ENCODE measurements at places on chromosomes 16 and 17. TPM values are rescaled to one million over a fixed set of nuclear protein-coding genes. Genes with fewer than 3 reads are reported as not detected.

Gene HOXB5
- 2.0 TPM for total RNA-seq

Gene CCL3
- not detected for total RNA-seq

Gene SLC13A2
- total RNA-seq = not detected

DNA sequence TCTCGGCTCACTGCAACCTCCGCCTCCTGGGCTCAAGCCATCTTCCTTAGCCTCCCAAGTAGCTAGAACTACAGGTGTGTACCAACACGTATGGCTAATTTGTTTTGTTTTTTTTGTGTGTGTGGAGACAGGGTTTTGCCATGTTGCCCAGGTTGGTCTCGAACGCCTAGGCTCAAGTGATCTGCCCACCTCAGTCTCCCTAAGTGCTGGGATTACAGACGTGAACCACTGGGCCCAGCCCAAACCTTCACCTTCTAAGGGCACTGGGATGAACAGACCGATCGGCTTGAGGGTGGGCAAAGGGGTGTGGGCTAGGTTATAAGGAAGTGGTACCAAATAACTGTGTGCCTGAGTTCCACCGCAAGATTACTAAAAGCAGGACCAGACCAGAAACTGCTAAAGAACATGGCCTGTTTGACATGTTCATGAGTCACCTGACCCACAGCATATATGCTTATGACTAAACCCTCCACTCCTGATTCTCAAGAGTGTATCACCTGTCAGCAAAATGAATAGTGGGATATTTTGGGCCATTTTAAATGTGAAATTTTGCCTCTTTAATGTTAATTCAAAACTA is 8.1 kb downstream of the TMEM97 start:
- DNase-seq = no peak

GRCh38 chr16:23491490-23492391 is 18.6 kb downstream of the GGA2 start:
- peak; percentile 74 for DNase-seq

Gene AIPL1
- not detected for total RNA-seq

GRCh38 chr17:57550016-57550415 is 195.1 kb downstream of the CCDC182 start:
- DNase-seq = no peak

DNA sequence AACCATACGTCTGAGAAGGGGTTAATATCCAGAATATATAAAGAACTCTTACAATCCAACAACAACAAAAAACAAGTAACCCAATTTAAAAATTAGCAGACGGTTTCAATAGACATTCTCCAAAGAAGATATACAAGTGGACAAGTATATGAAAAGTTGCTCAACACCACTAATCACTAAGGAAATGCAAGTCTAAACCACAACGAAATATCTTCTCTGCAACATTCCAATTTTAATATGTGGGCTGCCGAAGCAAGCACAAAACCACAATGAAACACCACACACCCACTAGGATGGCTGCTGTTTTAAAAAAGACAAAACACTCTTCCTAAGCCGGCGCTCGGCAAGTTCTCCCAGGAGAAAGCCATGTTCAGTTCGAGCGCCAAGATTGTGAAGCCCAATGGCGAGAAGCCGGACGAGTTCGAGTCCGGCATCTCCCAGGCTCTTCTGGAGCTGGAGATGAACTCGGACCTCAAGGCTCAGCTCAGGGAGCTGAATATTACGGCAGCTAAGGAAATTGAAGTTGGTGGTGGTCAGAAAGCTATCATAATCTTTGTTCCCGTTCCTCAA is 5.9 kb upstream of the SLC13A2 start:
- peak; percentile 57 for DNase-seq

Gene ANKRD40CL
- total RNA-seq = not detected

GRCh38 chr16:11050944-11051343 is 106.6 kb downstream of the CLEC16A start:
- DNase-seq = no peak

Gene CD79B
- total RNA-seq = 0.10 TPM

Gene SLC12A3
- total RNA-seq = not detected

DNA sequence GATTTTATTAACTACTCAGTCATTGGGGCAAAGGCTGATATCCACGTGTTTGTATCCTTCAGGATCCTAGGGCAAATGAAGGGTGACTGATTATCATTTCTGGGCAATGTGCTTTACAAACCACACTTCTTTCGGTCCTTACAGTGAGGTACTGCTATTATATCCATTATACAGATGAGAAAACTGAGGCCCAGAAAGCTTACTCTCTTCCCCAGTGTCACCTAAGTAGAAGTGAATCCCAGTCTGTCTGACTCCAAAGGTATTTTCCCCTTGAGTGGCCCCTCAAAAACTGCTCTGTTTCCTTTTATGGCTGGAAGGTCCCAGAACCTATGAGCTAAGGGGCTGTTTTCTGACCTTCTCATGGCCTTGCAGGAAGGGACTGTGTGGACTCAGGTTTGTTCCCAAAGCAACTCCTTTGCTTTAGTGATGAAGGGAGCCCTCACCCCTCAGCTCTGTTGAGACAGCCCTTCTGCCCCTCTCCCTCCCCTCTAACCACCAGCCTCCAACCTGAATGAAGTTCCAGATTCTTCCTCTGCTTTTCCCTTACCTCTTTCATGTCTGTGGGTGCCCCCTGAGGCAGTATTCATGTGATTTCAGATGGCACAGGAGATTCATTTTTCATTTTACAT is 27.4 kb upstream of the ADGRG1 start:
- DNase-seq = no peak

DNA sequence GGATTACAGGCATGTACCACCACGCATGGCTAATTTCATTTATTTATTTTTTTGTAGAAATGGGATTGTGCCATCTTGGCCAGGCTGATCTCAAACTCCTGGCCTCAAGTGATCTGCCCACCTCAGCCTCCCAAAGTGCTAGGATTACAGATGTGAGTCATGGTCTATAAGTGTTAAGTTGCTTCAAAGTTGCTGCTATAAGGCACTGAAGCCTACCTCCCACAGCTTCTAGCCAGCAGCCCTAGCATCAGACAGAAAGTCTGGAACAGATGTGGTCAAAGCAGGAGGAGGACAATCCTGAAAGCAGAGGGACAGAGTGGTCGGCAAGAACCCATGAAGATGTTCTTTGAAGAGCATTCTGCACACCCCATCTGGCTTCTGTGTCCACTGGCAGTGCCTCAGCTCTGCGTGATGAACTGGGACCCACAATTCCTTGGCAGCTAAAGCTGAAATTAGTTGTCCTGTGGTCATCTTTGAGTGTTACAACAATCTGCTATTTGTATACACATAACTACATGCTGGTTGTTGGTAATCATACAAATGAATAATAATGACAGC is 11.2 kb downstream of the MAP3K14 start:
- peak; percentile 54 for DNase-seq

- DNase-seq = no peak
Measured at GRCh38 chr16:60337671-60338070, 1603.6 kb upstream of the GOT2 start.

Gene SLC16A6
- 0.48 TPM for total RNA-seq

DNA sequence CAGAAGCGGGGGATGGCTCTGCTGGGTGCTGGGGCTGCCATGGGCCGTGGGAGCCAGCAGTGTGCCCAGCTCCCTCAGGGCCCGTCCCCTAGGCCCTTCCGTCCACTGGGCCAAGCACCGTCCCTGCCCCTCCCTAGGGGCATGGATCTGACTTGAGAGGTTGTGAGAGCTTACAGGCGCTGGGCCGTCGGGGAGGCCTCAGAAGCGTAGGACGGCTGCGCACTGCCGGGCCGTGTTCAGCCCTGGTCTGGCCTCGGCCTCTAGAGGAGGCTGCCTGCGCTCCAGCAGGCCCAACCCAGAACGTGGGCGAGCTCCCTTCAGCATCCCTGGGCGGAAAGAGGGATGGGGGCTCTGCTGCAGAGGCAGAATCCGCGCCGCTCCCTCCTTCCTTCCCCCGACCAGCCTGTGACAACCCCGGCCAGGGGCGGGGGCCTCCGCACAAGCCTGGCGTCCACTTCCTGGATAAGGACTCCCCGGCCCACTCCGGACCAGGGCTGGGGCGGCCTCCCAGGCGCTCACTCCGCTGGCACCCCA is 685 bp upstream of the MPG start:
- no peak for DNase-seq

DNA sequence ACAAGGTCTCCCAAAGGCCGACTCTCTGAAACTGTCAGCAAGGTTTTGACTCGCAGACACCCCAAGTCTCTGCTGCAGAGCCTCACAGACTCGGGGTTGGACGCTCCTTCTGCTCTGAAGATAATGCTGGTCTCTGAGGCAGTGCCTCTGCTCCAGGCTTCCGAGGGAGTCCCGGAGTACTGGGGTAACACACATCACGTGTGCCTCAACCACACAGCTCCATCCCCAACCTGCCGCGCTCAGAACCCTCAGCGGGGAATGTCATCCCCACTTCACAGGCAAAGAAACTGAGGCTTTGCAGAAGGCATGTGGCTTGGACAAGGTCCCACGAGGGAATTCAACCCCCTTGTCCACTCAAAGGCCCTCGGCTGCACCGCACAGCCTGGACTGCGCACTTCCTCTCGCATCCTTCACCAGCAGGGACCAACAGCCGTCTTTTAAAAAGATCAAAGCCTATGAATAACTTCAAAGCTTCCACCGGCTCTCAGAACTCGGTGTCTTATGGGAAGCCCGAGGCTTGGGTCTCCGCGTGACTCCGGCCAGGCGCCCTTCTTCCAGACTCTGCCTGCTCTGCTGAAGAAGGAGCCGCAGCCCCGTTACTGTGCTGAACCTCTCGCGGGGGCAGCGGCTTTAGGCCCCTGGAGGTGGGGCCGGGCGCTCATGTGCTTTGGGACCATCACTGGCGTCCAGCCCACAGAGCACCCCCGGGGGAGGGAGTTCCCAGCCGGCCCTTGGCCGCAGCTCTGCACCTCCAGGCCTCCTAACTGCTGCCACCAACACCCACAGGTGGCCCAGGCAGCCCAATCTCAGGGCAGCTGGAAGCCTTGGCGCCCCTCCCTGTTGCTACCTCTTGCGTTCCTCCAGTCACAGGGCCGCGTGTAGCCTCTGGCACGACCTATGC is 2.2 kb downstream of the TMEM204 start:
- DNase-seq = no peak

Gene C1QL1
- 22.9 TPM for total RNA-seq

DNA sequence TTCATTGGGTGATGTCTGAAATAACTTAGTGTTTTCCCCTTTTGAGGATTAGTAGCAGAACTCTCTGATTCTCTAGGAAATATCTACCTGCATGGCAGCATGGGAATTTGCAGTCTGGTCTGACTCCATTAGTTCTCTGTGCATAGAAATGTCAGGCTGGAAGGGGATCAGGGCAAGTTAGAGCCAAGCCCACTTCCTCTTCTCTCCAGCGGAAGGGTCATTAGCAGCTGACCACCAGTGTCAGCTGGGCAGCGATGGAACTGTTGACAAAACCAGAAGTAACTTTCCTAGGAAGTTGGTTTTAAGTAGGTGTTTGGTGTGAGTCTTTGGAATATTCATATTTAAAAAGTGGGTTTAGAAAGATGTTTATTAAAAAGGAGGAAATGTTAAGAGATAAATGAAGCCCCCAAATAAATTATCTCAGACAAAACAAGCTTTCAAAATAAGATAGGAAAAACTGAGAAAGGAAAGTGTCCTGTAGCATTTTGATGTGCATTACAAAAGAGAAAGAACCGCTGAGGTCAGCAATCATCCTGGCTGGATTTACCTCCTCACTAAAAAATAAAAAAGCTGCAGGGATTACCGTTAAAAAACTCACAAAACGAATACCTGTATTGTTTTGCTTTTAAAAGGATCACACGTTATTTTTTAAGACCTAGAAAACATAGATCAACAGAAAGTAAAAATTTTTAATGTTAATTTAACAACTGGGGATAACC is 32.4 kb upstream of the MMD start:
- DNase-seq = no peak

Gene SLFN11
- 54.4 TPM for total RNA-seq

- peak; percentile 21 for DNase-seq
Measured at GRCh38 chr17:33302394-33302793, 9.3 kb upstream of the ASIC2 start.

GRCh38 chr17:76384987-76385891 is 830 bp downstream of the SPHK1 start:
- DNase-seq = peak; percentile 60

DNA sequence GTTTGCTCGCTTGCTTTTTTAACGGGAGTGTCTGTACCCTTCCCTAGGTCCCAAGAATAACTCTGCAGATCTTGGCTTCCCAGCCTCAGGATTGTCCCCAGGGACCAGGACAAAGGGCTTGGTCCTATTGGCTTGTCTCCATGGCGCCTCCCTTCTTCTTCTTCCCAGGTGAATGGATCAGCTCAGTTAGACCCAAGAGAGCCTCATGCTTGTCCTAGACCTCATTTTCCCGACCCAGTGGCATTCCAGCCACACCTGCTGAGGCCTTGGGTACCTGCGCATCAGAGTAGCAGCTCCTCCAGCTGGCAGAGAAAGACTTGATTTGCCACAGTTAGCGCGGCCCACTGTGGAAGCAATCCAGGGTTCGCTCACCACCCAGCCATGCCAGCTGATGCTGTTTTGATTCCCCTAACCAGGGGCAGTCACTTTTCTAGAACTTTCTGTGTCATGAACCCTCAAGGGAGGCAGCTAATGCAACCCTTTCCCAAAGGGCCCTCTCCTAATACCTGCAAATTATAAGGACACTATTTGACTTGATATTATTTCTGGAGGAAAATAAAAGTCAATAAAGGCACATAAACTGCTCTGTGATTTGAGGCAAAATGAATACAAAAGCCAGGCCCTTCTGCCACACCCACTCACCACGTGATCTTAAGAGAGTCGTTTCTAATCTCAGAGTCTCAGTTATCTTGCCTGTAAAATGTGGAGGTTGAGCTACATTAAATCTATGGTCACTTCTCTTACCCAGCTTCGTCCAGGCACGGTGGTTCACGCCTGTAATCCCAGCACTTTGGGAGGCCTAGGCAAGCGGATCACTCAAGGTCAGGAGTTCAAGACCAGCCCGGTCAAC is 13.9 kb downstream of the GPR142 start:
- no peak for DNase-seq

Measured in A172 (cell line).